ELF-1 (cell line): ENCODE measurements at places on chromosomes 13 and 19.

DNA sequence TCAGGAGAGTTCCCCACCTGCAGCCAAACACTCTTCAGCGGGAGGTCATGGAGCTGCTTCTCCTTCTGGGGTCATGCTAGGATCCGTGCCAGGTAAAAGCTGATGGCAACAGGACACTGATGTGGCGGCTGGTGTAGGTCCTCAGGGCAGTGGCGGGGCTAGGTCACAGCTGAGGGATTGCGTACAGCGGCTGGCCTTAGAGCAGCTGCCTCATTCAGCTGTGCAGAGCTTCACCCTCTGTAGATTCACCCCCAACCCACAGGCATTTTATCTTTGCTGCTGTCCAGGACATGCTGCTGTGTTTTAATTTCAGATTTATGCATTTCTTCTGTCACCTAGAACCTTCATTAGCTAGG, 2.3 kb downstream of the MCF2L start:
- no peak for DNase-seq

GRCh38 chr19:40251991-40252390, 25.5 kb upstream of the CCNP start:
- DNase-seq = no peak

DNA sequence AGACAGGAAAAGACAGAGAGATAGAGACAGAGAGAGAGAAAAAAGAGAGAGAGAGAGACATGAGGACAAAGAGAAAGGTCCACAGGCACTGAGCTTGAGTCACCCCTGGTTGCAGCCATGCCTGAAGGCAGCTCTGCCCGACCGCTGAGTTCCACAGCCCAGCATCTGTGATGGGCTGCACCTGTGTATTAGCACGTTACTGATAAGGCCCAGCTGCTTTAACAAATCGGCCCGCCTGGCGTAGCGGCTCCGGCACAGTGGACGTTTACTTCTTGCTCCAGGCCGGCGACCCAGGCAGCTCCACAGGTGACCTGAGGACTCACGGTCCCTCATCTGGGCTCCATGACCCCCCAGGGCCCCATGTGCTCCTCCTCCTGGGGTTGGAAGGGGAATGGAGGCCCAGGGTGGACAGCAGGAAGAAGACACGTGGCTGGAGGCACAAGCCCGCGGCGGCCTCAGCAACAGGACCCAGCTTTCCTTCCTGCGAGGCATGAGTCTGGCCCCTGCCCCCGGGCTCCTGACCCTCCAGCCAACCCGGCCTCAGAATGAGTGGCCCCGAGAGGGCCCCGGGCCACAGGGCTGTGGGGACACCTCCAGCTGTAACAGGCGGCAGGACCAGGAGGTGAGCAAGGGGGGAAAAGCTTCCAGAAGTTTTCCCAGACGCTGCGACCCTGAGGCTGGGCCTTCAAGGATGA, 3.9 kb upstream of the CSNK1G2 start:
- no peak for DNase-seq

DNA sequence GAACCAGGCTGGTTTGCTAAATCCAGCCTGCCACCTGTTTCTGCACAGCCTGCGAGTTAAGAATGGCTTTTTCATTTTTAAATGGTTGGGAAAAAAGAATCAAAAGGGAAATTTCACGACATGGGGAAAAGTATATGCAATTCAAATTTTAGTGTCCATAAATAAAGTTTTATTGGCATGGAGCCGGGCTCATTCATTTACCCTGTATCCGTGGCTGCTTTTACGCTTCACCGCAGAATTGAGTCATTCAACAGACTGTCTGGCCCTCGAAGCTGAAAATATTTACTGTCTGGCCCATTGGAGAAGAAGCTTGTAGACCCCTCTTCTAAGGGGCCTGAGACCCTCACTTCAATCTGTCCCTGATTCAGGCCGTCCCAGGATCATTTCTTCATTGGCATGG, 26.1 kb downstream of the IER2 start:
- DNase-seq = no peak

DNA sequence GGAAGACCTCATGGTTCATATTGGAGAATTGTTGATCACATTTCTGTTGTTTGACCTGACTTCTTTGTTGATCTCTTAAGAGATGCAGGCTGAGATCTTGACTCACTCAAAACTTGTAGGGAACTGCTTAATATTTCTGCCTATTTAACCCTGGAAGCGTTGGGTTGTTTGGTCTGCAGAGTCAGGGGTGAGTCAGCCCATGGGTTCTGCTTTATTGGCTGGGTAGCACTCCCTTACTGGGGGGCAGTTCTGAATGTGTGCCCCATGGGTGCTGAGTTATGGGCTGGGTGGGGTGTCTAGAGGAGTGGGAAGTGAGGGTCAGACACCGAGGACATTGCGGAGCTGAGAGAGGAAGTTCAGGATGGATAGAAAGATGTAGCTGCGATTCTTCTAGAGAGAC, 87.9 kb downstream of the LRCH1 start:
- DNase-seq = no peak

- no peak for DNase-seq
These were observed 21.7 kb upstream of the SCEL start for GRCh38 chr13:77513719-77514335.

- DNase-seq = no peak
These were observed 11.2 kb downstream of the DKKL1 start for GRCh38 chr19:49374665-49375434.

- DNase-seq = peak; percentile 63
These were observed at the start of gene KLF2 for GRCh38 chr19:16324384-16325160. TSS of gene KLF2 (plus strand) at chr19:16324826. CDS start at chr19:16324924, 98 bp downstream.

DNA sequence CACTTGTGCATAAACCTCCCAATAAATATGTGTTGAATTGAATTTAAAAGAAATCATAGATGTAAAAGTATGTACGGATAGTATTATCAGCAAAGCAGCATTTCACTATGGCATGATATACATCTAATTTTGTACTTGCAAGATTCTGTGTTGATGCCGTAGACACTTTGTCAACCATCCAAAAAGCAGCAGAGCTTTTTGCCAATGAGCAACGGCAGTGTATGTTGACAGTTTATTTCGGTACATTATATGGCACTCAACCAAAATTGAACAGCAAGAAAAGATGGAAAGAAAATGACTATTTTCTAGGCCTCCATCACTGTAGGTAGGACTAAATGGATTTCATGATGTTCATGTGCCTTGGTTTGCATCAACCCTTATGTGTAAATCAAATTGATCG, 543.7 kb downstream of the DACH1 start:
- no peak for DNase-seq

- DNase-seq = peak; percentile 59
These were observed 41.1 kb downstream of the SPTBN4 start for GRCh38 chr19:40507892-40508291.

DNA sequence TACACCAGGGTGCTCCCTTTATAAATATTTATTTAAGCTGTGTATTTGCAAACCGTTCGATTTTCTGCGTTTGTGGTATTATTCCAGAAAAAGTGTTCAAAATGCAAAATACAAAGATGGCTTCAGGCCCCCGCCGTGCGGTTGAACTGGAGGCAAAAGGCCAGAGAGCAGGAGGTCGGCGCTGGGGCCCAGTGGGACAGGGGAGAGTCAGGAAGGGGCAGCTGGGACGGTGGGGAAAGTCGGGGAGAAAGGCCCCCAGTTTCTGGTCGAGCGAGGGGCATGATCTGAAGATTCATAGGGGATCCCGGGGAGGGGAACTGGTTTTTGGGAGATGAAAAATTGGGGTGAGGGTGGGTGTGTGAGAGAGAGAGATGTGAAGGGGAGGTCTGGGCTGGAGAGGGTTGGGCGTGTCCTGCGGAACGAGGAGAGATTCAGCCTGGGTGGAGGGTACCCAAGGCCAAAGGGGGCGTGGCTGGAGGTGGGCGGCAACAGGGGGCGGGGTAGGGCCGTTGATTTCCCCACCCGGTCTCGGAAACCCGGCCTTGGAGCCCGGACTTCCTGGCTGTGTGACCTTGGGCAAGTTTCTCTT, 678 bp downstream of the ISOC2 start:
- DNase-seq = peak; percentile 91

- DNase-seq = no peak
These were observed 113.5 kb downstream of the COG6 start for GRCh38 chr13:39768962-39769361.

GRCh38 chr13:34086281-34086680, 268.3 kb downstream of the RFC3 start:
- DNase-seq = no peak

DNA sequence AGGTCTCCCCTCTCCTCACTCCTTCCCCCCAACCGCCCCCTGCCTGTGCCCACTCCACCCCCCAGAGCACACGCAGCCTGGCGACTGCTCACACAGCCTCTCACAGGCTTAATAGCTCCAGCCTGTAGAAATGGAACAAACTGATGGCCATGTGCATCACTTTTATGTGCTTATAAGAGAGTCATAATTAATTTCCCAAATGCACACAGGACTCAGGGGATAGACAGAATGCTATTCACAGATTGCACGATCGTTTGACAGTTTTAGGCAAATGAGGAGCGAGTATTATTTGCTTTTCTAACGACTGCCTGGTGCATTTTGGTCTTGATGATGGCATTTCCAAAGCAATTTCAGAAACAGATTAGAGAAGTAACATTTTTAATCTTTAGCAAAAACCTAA, 97.7 kb upstream of the VSTM2B start:
- no peak for DNase-seq

DNA sequence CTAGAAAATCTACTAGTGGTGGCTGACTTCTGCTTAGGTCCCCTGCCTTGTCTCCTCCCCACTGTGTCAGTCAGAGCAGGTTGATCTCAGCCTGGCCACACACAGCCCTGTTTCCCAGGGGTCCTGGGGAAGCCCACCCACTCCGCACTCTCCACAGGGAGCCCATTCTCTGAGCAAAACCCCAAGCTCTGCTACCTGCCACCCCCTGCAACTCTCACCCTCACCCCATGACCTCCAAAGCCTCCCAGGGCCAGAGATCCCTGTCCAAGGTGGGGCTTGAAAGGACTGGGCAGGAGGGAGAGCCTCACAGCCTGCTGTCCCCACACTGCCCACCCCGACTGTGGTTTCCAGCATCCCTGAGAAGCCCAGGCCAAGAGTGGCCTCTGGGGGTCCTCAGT, 58.8 kb upstream of the ZNF536 start:
- DNase-seq = no peak

DNA sequence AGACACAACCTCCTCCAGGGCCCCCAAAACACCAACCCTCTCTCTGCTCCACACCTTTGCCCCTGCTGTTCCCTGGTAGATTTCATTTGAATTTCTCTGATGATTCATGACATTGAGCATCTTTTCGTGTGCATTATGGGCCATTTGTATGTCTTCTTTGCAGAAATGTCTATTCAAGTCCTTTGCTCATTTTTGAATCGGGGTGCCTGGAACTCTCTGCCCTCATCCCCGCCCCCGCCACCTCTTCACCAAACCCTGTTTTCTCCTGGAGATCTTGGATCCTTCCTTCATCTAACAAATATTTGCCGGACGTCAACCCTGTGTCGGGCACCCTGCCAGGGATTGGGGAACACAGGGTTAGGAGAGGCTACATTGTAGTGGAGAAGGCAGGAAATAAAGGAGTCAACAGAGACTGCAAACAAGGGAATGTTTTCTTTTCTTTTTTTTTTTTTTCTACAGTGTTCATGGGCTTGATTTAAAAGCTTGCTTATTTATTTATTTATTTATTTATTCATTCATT, 25.5 kb upstream of the SLC1A5 start:
- no peak for DNase-seq

- no peak for DNase-seq
These were observed 2.2 kb downstream of the ZNF100 start for GRCh38 chr19:21765151-21765550.

DNA sequence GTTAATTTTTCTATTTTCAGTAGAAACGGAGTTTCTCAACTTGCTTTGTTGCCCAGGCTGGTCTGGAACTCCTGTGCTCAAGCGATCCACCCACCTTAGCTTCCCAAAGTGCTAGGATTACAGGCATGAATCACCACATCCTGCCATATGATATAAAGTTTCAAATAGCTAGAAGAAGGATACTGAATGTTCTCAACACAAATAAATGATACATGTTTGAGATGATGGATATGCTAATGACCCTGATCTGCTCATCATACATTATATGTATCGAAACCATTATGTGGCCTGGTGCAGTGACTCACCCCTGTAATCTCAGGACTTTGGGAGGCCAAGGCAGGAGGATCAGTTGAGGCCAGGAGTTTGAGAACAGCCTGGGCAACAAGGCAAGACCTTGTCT, 11.5 kb downstream of the CIB3 start:
- no peak for DNase-seq

GRCh38 chr13:74278901-74279300, 144.7 kb upstream of the KLF12 start:
- no peak for DNase-seq

GRCh38 chr19:21022996-21023395, 2.5 kb downstream of the ZNF430 start:
- DNase-seq = no peak

GRCh38 chr13:114161028-114161556, 18.0 kb upstream of the CFAP97D2 start:
- no peak for DNase-seq

DNA sequence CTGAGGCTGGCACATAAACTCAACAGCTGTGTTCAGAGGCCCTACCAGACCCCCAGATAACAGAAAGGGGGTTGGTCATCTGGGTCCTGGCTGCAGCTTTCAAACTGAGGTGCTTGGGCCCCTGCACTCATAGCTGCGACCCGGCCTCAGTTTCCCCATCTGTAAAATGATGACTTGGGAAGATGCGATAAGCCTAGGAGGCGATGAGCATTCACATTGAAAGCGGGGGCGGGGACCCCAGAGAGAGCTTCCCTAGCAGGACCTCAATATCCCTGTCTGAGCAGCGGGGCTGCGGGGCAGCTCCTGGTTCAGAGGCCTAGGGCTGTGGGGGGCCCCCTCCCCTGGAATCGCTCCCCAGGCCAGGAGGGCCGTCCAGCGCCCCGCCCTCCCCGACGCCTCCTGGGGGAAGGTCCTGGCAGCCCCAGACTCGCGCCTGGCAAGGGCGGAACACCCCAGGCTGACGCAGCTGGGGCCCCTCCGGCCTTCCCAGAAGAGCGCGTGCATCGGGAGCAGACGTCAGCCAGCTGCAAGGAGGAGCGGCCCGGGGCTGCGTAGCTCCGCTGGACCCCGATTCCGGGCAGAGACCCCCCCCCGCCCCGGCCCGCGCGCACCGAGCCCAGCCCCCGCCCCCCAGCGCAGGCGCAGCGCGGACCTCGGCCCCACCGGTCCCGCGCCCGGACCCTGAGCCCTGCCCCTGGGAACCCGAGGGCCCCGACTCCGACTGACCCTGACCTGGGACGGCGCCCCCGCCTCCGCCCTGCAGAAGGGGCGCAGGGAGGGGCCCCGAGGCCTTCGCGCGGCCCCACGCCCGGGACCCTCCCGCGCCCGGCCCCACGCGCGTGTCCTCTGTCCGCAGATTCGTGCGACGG, 3.5 kb downstream of the FSTL3 start:
- DNase-seq = peak; percentile 35

GRCh38 chr19:31572976-31573298, 223.7 kb upstream of the TSHZ3 start:
- peak; percentile 21 for DNase-seq

DNA sequence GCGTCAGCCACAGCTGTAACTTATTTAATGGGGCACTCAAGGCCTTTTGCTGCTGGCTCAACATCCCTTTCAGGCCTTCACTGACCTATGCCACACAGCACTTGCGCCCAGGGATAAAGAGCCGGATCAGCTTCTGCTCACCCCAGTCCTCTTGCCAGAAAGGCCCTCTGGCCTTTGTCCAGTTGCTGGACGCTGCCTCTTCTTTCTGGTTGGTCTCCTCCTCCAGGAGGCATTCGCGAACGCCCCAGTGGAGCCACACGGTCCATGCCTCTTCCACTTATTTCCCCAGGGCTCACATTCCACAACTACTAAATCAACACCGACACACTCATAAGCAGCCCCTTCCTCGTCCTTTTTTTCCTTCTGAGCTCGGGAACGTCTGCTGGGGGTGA, 3.7 kb upstream of the ZNF329 start:
- DNase-seq = peak; percentile 82
